LNCaP clone FGC (cell line): ENCODE measurements at places on chromosomes 11 and 22.

GRCh38 chr11:107564877-107565218, 687 bp downstream of the ALKBH8 start:
- no peak for DNase-seq

DNA sequence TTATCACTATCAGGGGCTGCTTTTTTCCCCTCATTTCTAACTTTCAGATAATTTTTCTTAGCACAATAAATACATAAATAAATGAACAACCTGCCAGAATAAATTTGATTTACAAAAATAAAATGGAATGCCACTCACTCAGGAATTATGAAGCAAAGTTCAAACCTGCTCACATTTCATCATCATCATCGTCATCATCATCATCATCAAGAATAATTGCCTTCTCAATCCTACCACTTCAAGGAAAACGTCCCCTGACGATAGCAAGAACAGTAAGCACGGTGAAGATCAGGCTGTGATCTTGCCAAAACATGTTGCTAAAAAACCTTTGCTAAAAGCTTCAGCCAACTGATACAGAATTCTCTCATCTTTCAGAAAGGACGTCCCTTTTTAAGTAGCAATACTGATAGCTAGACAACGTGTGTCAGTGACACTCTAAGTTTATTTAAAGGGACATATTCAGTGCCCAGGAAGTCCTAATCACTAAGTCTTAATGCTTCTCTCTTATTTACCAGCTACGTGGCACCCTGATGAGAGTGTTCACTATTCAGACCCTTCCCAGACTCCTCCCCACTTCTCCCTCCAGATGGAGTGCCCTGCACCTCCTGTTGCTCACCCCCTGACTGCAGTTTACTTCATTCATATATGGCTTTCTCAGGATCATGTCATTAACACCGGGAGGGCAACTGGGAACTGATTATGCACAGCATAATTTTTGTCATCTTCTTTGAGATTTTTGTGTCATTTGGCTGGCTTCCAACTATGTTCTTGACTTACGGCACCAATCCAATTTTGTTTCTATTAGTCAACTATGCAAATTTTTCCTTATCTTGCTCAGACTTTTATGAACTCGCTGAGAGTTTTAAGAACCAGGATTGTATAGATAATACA, 200.1 kb upstream of the GUCY1A2 start:
- DNase-seq: no peak

DNA sequence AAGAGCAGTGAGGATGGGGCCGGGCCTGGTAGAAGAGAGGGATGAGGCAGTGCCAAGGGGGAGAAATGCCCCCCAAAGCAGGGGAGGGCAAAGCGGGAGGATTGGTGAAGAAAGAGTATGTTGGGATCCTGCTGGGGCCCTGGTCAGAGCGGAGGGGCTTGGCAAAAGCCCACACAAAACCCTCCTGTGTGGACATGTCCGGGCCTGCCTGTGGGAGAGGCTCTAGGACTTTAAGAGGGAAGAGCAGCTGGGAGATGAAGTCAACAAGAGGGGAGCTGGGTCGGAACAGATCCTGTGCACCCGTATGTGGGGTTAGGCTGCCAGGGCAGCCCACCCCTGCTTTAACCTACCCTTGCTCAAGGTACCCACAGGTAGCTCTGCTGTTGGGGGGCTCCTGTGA, 25.8 kb downstream of the ART5 start:
- no peak for DNase-seq

DNA sequence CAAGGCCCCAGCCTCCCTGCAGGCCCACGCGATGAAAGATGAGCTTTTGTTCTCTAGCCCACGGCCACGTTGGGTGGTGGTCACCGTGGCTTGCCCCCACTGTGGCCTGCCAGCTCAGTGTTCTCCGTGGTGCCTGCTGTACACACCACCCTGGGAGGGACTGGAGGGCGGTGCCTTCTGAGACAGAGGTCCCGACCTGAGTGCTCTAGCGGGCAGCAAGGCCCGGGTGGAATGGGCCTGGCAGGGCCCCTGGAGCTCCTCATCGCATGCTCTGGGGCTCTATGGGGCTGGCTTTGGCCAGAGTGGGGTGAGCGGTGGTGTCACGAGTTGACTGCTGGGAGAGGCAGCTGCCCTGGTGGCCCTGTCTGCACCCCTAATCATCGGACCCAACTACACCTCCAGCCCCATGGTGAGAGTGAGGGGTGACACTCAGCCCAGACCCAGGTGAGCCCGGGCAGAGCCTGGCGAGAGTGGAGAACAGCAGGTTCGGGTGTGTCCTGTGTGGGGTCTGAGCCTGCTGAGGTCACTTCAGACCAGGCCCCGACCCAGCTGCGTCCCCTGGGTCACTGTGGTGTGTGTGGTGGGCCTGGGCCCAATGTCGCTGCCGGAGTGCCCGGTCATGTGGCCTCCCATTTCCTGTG, 541.9 kb downstream of the TBC1D22A start:
- no peak for DNase-seq

DNA sequence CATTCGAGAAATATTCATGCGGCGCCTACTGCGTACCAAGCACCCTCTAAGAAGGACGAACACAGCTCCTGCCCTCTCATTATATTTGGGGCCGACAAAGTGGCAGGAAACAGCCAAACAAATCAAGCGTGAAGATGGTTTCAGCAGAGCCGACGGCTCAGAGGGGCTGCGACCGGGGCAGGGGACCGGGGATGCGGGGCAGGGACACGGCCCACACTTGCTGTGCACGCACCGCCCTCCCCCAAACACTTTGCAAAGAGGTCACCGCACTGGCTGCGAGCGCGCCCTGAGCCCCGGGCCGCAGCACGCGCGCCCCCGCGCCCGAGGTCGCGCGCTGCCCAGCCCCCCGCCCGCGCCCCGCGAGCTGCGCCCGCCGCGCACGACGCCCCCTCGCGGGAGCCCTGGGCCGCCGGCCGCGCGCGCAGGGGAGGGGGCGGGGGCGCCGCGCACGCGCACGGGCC, 255 bp upstream of the SYNGR1 start:
- DNase-seq: no peak

DNA sequence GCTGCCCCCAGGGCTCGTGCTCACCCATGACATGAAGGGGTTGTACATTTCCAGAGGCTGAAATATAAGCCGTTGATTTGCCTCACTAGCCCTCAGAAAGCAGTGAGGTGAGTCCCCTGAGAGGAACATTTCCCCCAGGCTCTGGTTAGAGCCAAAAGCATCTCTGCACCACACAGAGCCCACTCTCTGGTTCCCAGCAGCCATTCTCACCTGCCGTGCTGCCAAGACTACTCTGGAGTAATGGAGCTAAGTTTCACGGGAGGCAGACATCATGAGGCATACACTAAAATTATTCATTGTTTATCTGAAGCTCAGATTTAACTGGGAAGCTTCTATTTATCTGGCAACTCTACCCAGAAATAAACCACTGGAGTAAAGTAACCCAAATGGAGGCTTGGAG, 40.8 kb downstream of the CACNA1I start:
- DNase-seq: no peak

DNA sequence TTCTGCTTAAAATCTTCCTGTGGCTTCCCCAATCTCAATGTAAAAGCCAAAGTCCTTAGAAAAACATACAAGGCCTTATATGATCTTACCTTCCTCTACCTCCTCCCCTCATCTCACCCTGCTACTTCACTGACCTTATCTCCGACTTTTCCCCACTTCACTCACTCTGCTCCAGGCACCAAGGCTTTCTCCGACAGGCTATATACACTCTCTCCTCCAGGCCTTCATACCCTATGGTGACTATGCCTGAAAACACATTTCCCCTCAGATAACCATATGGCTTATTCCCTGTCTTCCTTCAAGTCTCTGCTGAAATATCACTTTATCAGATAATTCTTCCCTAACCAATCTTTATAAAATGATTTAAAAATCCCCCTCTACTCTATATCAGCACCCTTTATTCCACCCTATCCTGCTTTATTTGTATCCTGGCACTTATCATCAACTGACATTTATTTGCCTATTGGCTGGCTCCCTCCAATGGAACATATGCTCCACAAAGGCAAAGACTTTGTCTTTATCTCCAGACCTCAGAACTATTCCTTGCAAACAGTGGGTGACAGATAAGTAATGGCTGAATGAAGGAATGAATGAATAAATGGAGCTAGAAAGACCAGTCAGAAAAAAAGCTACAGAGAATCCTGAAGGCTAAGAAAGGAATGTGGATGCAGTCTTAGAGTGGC, 52.7 kb downstream of the PAK1 start:
- no peak for DNase-seq

DNA sequence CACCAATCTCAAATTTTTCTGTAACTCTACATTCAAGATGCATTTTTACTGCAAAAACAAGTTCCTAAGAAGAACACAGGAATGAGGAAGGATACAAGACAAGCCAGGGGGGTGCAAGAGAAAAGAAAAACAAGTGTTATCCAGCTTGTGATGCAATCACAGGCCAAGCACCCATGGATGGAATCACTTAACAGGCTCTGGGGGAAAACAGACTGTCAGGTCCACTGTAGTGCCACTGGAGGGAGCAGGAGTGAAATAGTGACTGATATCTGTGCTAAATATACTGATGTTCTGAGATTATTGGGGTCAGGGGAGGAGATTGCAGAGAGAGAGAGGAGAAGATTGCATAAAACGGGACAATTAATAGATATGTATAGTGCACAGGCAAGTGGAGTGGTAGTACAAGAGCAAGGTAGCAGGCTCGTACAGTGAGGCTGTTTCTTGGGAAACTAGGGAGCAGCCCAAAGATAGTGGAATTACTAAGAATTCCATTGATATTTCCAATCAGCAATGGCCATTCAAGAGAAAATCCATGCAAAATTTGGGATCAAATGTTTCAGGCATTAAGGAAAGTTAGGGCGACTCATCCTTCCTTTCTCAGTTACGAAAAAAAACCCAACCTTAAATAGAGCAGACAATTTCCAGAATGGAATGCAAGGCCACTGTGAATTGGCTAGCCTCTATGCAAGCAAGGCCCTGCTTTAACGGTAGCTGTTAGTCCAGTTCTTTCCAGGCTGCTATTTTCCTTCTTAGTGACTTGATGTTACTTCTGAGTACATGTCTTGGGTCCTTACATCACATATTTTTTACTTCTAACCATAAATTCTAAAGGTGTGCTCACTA, 52.2 kb upstream of the CEP126 start:
- peak; percentile 6 for DNase-seq

DNA sequence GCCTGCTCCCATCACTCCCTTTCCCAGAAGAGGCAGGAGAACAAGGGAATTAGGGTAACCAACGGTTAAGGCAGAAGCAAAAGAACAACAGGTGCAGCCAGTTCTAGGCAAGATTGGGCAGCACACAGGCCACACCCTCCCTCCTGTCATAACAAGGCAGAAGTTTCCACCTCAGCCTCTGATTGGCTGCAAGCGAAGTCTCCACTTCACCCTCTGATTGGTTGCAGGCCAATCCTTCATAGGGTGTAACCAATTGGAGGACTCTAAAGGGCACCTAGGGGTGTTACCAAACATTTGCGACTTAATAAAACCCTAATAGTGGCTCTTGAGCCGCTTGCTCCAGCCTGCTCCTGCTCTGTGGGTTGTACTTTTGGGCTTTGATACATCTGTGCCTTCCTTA, 153.8 kb downstream of the CACNA1I start:
- no peak for DNase-seq

GRCh38 chr11:34335331-34335730, 22.5 kb downstream of the ABTB2 start:
- DNase-seq: no peak

- DNase-seq: peak; percentile 53
Observed at GRCh38 chr11:1640076-1640946, 10.7 kb downstream of the KRTAP5-5 start.

- no peak for DNase-seq
Observed at GRCh38 chr22:50702821-50703725, 30.4 kb downstream of the SHANK3 start.

DNA sequence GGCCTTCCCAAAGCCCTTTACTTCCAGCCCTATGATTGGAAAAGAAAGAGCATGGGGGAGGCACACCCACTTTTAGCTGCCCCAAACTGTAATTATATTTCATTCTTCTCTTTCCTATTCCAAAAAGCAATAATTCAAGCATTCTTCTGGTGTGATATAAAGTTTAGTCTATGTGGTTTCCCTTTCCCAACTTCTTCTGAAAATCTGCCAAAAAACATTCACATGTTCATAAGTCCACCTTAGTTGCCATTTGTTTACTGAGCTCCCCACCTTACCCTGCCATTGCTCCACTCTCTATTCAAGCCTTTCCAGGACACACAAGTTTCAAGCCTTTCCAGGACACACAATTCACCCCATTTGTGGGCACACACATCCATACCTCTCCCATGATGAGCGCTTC, 111.6 kb upstream of the BMAL1 start:
- no peak for DNase-seq

DNA sequence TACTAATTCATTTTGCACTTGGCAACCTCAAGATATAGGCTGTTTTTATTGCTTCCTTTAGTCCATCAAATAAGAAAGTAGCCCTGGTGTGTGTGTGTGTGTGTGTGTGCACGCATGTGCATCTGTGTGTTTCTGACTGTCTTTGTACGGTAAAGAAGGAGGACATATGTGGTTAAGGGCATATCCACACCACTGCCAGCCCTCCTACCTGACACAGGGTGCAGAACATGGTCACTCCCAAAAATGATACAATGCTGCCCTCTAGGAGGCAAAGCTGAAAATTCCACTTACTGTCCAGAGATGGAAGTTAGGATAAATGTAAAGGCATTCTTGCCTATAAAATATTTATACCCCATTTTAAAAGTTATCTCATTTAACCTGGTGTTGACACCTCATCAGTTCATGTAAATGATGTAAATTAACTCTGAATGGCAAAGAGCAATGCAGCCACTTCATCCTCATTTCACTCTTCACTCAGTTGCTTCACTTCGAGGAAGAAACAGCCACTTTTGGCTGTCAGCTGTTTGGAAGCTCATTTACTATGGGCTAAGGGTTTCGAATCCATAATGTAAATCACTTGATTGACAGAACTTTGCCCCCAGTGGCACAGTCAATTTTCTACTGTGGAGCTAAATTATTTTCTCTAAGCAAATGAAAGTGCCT, 83.1 kb upstream of the MTNR1B start:
- DNase-seq: peak; percentile 53

DNA sequence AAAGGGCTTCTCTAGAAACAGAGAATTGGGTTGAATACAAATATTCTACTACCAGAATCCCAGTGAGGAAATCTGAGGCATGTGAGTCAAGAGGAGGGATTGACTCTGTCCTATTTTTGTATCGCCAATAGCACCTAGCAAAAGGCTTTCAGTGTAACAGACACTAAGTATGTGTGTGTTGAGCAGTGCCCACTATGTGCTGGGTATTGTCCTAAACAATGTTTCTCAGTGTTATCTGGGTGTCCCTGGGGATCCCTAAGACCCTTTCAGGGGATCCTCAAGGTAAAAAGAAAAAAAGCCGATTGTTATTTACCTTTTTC, 21.0 kb upstream of the RBFOX2 start:
- DNase-seq: no peak

DNA sequence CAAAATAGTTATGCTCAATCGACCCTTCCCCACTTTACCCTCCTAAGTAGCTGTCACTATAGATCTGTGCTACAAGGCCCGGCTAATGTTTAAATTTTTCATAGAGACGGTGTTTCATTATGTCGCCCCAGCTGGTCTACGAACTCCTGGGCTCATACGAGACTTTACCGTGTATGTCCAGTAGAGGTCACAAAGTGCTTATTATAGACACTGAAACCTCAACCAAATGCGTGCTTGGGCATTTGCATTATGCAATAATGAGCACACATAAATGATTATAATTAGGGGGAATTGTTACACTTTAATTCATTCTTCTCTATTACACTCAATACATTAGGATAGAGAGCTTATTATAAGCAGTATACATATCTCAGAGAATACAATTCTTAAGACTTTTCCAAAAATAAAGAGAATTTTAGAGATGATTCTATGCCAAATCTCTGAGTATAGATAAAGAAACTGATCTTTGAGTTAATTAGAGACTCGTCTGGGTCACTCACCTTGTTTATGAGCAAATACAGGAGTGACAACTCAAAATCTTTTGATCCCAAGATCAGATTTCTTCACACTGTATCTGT, 12.5 kb upstream of the MRPL16 start:
- peak; percentile 39 for DNase-seq
